Stimulated activated CD4-positive, alpha-beta T cell treated with anti-CD3 and anti-CD28 coated beads, Interleukin-1b, Interleukin-23, amount 100 ng/mL, for 4 hours (primary cell): ENCODE measurements at places on chromosomes 2 and 18.

GRCh38 chr2:237230355-237230754 is 144.7 kb downstream of the COPS8 start:
- DNase-seq = no peak

GRCh38 chr18:71842666-71843065 is 701.5 kb downstream of the CBLN2 start:
- DNase-seq = no peak

DNA sequence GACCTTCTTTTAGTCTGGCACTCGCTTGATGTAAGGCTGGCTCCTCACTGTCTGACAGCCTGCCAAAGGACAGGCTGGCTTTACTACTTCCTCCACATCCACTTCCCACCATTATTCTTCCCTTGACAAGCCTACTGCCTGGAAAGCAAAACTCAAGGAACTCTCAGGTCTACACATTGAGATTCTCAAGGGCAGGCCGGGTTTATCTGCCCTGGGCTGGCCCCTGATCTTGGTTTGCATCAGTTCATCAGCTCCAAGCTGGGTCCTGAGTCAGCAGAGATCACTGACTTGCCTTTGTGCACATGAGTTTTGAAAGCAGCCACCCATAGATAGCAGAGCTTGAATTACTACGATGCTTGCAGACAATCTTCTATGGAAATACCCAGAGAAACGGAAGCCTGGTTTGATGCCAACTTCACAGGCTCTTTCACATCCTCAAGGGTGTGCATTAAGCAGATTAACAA is 53.9 kb downstream of the KCTD18 start:
- no peak for DNase-seq

DNA sequence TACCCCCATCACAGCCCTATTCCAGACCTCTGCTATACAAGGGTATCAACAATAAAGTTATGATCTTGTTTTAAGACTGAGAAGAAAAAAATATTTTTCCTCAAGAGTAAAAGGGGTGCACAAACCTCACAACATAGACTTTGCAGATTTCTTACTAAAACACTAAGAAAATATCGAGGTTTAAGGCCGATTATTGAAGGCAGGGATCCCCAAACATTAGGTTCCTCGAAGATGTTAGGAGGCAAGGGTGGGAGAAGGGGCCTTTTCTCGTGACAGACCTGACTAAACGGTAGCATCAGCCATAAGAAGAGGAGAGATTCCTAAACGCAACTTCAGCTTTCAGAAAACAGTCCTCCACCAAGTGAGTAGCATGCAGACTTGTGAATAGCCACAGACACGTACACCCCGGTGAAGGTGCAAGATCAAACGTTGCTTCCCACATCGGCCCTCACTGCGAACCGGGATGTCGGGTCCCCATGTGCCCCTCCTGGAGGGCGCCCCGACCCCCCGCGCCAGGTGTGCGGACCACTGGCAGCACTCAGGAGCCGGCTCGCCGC is 678 bp downstream of the PIAS2 start:
- DNase-seq = no peak

DNA sequence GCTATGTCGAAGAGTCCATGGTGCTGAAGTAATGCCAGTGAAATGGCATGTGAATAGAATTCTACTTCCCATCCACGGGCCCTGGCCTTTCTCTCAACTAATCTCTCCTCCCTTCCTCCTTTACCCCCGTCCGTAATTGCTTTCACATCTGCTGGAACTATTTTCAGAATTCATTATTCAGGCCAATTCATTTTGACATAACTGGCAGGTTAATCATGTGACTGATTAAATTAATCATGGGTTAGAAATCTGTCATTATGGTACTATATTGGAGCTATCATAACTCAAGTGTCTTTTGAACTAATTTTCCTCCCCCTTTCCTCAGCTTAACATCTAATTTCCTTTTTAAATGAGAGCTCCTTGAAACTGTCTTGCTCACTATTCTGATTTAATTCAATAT is 66.9 kb downstream of the ZDBF2 start:
- DNase-seq = no peak

DNA sequence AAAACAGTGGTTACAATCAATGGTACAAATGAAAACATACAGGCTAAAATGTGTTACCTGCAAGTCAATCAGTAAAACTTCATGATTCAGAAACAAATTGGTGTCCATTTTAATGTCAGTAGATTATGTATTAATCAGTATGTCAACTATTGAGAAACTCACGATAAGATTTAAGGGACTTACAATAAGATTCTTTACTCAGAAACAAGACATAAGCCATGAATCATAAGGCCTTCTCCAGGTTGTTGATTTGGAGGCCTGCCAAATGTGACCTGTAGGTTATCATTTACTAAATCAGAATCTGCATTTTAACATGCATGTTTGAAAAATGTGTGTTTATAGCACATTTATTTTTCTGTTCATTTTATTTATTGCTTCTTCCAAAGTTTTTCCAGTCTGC is 623.1 kb downstream of the CCDC85A start:
- DNase-seq = no peak
